ENCODE measurements at places on chromosomes 1 and 21.

DNA sequence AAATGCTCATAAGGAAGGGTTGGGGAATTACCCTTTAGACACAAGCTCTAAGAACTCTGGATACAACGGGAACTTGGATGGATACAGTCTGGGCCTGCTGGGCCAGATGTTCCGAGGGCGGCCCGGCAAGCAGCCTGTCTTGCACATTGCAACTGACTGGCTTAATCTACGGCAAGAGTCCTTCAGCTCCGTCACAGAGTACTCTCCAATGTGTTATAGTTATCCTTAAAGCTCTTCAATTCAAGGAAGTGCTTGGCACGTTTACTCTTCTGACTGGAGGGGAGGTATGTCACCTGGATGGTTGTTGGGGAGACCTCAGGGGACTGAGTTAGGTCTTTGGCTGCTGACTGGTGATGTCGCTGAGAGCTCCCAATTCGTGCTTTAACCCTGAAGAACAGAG is 1.1 kb upstream of the CFAP141 start:
- no peak for DNase-seq

DNA sequence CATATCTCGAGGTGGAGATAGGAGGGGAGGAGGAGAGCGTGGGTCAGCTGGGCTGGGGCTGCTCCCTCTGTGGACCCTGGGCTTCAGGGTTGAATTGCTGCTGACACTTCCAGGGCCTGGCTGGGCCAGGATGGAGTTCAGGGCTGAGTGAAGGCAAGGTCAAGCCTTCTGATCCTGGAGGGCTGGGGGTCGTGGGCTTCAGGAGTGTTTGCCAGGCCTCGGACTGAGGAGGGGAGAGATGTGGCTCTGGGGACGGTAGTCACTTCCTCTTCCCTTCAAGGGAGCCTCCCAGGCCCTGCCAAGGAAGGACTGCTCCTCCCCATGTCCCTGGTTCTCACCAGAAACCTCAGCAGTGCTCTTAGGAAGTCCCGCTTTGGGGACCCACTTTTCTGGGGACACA is 12.1 kb upstream of the FAM131C start:
- no peak for DNase-seq

DNA sequence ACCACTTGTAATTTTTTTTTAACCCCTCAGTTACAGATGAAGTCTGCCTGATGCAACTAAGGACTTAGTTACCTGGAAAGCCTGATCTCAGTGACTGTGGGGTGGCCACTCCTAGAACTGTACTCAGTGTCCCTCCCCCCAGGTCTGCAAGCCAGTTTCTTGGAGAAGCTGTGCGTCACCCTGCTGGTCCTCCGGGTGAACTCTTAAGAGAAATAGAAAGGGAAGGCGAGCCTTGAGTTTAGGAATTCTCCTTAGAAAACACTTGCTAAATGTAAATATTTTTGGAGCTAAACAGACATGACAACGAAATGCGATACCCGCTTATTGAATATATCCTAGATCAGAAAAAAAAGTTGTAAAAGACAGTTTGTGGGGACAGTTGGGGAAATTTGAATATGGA is 730 bp downstream of the SLC16A4 start:
- no peak for DNase-seq

GRCh38 chr1:157618190-157618589 is 20.3 kb upstream of the FCRL4 start:
- DNase-seq: no peak

DNA sequence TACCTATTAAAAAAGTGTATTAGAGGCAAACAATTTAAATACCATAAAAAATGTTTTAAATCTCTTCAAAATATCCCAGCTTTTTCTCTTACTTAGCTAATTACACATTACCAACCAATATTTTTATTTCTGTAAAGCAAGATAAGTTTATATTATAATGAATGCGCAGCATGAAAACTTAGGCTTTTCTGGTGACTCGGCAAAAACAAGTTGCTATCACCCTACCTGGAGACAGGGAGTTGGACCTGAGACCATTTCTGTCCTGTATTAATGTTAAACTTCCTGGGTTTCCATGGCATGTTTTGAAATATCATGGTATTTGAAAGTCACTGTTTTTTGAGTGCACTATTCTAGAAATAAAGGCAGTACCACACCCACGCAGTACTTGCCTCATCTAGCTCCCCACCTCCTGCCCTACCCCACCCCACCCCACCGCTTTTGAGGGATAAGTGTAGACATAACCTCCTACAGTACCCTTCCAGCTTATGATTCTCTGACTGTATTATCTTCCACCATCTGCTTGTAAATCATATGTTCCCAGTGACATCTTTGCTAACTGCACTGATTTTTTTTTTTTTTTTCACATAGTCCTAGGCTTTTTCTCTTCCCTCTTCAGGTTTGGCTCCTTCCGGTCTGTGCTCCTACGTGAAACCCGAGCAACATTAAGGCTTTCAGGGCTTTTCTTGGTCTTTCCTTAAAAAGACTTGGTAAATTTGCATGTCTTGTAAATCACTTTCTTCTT is 77.5 kb downstream of the PHTF1 start:
- no peak for DNase-seq

- DNase-seq: no peak
Measured at GRCh38 chr1:32048440-32048839, 24.3 kb upstream of the TMEM39B start.

GRCh38 chr1:12047120-12047876 is 15.8 kb upstream of the TNFRSF8 start:
- no peak for DNase-seq

GRCh38 chr1:89598450-89599331 is 34.2 kb upstream of the LRRC8C start:
- peak; percentile 20 for DNase-seq

- no peak for DNase-seq
Measured at GRCh38 chr1:50195205-50195604, 86.5 kb downstream of the ELAVL4 start.

DNA sequence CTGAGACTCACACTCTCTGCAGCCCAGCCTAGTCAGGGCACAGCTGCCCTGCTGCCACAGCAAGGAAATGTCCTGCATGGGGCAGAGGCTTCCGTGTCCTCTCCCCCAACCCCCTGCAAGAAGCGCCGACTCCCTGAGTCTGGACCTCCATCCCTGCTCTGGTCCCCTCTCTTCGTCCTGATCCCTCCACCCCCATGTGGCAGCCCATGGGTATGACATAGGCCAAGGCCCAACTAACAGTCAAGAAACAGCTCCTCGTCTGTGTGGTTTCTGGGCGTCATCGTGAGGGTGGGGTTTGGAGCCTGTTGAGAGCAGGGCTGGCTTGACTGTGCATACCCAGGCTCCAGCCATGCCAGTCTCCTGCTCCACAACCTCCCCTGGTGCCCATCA is 19.5 kb downstream of the FAAH start:
- DNase-seq: no peak

DNA sequence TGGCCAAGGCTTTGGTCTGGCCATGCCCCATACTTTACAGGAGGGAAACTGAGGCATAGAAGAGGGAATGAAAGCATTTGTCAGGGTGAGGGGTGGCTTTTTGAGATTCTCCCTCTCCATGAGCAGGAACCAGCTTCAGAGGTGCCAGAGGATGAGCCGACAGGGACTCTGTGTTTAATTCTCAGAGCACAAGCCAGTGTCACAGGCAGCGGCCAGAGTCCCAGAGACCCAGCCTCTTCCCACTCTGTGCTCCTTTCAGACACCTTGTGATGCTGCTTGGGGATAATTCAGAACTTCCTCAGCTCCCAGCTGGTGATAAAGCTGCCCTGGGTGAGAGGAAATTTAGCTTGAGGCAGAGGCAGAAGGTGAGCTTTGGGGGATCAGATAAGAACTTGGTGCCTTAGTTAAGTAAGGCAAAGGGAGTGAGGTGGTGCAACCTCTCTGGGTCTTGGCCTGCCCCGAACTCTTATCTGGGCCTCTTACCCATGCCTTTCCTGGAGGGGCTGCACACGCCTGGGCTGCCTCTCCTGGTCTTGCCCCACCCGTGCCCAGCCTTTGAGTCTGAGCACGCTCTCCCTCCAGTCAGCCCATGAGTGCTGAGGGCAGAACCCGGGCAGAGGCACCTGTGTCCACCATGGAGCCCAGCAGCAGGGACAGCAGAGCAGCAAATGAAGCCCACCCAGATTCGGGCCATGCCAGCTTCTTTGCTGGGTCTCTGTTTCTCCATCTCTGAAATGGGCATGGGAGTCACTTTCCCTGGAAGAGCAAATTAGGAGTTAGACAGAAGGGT is 175.6 kb upstream of the C1orf174 start:
- DNase-seq: no peak

DNA sequence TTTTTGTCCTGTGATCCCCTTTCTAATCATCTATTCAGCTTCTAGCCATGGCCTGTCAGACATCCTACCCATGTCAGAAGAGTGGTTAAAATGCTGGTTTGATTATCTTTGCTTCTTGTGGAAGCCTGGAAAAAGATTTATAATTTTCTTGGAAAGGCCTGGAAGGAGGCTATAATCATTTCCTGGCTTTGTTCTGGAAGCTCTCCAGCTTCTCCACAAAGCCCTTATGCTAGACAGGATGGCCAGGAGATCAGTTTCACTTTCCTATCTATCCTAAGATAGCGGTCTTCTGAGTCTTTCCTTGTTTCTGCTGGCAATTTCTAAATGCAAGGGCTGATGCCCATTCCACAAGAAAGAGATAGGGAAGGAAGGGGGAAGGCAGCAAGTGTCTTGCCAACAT is 90.9 kb upstream of the SLC44A3 start:
- DNase-seq: peak; percentile 89

Measured in NCI-H226 (cell line).